ENCODE measurements at places on chromosomes 6 and 20.

DNA sequence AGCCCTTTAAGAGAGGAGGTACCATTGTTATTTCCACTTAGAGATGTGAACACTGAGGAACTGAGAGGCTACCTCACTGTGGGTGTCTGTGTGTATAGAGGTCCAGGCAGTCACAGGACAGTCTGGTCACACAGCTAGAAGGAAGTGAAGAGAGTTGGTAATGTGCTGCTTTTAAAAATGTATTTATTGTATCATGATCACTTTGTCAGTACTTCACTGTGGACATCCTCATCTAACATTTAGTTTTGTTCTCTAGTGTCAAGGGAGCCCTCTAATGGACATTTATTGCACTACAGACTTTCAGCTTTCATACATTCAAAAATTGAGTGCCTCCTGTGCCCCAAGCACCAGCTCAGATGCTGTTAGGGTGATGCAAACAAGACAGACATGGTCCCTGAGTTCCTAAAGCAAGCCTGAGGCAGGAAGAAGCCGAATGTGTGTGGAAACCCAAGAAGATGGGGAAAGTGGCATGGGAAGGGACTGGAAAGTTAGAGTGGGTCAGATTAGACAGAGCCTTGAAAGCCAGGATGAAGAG is 123.0 kb downstream of the SLC16A10 start:
- DNase-seq, result peak; percentile 1

DNA sequence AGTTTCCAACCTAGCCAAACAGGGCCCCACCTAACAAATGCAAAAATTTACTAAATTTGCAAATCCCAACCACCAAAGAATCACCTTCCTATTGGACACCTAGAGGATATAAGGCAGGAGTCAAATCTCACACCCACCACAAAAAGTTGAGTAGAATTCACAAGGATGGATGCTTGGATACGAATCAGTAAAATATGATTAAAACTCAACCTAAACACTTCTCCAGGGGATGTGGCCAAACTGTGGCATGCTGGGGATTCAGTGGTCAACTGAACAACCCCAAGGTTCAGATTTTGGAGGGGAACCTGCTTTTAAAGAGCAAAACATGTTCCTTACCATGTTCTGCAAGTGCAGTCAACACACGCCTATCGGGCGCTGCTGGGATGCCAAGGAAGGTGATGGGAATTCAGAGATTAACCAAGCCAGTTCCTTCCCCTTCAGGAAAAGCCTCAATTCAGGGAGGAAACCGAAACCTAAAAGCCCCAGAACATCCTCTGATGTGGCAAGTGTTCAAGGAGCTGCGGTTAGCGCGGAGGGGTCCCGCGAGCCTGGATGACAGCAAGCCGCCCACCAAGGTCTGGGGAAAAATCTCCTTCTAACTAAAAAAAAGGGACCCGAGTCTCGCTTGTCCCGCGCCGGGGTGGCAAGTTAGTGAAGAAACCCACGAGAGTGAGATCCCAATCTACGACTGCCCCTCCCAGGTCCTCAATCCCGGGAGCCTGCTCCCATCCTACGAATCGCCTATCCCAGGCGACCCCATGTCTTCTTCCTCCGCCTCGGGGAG is 902 bp downstream of the SAMHD1 start:
- peak; percentile 20 for DNase-seq

GRCh38 chr6:21264288-21265033 is 329.1 kb upstream of the SOX4 start:
- no peak for DNase-seq

DNA sequence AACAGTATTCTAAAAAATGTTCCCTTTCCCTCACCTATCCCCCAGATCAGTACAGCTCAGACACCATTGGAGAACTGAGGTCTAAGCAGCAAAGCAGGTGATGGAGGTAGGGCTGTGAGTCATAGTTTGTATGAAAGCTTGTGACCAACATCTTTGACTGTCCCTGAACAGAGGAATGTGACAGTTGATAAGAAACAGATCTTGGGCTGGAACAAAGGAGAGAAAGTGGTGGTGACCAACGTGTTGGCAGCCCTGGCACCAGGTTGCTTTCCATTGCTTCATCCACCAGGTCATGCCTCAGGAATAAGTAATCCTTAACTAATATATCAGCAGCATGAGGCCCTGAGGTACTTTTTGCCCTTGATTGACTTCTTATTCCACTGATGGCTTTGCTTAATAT is 19.9 kb upstream of the CRIP3 start:
- no peak for DNase-seq

DNA sequence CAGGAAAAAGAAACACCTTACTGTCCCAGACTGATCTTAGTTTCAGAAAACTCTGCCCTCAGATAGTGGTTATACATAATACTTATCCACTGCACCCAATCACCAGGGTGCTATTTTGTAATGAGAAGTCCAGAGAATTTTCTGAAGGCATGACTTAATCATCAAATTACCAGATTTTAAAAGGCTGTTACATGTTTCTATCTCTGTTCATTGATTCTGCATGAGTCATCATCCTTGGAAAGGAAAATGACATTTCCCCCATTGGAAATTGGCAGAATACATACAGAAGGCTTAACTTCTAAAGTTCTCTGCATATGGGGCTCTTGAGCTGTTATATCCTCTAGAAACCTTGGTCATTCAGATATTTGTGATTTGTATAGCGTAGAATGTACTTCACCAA is 587.9 kb upstream of the FLRT3 start:
- DNase-seq, result no peak

All from stimulated activated CD4-positive, alpha-beta T cell treated with anti-CD3 and anti-CD28 coated beads, Interleukin-12 subunit alpha, Interleukin-12 subunit beta, amount 100 ng/mL, for 4 hours (primary cell).